ENCODE measurements at places on chromosomes 7 and 10.

- DNase-seq: no peak
Observed at GRCh38 chr7:17521437-17521836, 223.0 kb downstream of the AHR start.

- DNase-seq: no peak
Observed at GRCh38 chr7:145009876-145010275, 174.0 kb upstream of the TPK1 start.

GRCh38 chr10:70850097-70850496 is 34.3 kb downstream of the SGPL1 start:
- DNase-seq: no peak

DNA sequence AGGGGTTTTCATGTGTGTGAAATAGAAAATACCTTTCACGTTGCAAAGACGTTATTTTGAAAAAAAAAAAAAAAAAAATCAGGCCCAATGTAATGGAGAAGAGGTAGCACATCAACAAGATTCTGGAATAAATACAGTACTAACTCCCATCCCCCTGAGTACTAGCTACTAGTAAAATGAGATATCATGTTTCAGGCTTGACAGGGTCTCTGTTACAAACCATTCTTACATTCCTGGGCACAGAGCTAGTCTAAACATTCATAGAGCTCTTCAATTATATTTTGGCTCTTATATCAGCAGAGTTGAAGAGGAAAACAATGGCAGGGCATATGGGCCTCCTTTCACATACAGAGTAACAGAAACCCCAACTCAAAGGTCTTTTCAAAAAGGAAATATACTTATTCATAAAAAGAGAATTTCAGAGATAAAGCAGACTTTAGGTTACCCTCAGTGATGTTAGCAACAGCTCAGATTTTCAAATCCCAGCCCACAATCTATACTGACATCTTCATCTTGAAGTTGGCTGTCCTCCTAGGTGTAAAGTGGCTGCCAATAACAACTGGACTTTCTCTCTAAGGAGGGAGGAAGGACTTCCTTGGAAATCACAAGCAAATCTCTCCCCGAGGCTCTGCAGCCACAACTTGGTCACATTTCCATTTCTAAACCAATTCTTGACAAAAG is 18.6 kb downstream of the C7orf33 start:
- DNase-seq: no peak

- DNase-seq: no peak
Observed at GRCh38 chr7:21941611-21942141, 4.0 kb downstream of the CDCA7L start.

DNA sequence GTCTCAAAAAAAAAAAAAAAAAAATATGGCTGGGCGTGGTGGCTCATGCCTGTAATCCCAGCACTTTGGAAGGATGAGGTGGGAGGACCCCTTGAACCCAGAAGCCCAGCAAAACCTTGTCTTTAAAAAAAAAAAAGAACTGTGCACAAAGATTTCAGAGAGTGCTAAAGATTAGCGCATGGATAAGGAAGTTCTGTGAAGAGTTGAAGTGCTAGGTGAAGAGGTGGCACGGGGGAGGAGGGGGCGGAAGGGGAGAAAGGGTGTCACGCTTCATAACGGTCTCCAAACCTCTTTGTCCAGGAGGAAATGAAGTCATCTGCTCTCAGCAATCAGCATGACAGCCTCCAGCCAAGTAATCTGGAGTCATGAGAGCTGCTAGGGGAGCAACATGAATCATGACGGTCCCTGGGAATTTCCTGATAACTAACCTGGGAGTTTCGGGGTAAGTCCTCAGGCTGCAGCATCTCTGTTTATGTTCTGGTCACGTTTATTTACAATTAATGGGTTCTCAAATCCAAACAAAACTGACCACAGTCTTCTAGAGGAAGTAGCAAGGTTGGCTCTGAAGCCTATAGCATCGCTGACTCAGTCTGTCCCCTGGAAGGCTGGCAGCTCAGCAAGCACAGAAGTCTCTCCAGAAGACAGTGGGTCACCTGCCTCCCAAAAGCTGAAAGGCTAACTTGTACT is 1.9 kb upstream of the PLAU start:
- DNase-seq: no peak

- DNase-seq: no peak
Observed at GRCh38 chr7:139714163-139714901, 63.5 kb downstream of the HIPK2 start.

DNA sequence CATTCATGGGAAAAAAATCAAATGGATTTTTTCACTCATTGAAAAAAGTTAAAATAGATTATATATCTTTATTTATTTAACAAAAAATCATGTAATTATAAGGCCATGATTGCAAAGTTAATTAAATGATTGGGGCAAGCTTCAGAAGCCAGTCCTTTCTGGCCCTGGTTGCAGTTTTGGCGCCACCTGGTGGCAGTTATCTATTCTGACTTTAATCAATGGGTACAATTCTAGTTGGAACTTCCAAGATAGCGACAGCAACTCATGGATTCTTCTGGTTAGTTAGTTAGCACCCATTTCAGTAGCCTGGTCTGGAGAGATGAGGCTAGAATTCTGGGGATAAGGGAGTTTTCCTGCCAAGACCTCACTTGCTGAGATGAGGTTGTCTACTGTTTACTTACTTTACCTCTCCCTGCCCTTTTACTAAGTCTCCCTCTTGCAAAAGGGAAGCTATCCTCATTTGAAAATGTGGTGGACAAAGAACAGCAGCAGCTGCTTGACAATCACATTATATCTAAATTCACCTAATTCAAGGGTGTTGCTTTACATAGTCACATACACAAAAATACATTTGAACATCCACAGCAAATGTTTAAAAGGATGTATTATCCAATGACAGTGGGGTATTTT is 42.3 kb downstream of the NOC3L start:
- peak; percentile 7 for DNase-seq

- DNase-seq: no peak
Observed at GRCh38 chr10:48457949-48458661, 146.8 kb downstream of the ARHGAP22 start.

DNA sequence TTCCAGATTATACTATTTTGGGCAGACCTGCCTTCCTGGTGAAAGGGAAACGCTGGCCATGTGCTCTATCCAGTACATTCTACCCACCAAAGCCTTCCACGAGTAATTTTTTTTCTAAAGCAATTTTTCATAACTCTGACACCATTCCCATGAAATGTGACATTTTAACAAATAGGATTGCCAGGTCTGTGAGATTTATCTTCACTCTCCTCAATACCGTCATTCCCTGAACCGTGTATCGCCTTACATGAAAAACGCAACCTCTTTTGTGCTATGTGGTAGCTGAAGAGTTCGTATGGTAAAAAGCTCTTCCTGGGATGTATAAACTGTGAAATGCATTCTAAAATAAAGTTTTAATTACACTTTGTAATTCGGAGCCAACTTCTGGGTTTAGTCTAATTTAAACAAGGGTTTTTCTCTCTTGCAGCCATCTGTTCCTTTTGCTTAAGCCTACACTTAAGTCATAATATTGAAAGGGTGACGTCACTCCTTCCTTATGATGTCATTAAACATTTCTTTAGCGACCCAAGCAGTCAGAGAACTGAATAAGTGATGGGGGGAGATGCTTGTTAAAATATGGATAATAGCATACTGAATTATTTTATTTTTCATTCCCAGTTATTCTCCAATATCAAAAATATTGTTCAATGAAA is 27.7 kb downstream of the C1QL3 start:
- no peak for DNase-seq

- no peak for DNase-seq
Observed at GRCh38 chr7:42673951-42674350, 237.9 kb downstream of the C7orf25 start.

DNA sequence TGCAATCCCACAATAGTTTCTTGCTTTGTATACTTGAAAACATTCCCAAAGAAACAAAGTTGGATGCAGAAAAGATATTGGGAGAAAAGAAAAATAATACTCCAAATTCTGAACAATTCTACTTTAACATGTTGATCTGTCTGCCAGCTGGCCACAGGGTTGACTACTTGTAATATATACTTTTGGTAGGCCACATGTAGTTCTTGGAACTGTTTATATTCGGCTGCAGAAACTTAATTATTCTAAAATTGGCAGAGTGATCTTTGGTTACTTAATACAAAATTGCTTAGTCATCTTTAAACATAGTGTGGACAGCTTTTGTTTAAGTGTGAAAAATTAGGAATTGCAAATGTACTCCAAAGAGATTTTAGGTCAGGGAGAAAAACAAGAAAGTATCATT is 76.0 kb downstream of the CALD1 start:
- DNase-seq: no peak

DNA sequence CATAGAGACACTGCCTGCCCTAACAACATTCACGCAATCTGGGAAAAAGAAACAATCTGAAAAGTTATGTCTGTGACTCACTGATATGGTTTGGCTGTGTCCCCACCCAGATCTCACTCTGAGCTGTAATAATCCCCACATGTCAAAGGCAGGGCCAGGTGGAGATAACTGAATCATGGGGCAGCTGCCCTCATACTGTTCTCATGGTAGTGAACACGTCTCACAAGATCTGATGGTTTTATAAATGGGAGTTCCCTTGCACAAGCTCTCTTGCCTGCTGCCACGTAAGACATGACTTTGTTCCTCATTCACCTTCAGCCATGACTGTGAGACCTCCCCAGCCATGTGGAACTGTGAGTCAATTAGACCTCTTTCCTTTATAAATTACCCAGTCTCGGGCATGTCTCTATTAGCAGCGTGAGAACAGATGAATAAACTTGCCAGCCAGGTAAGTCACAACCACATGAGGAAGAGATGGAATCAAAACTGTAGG is 341.5 kb upstream of the AOAH start:
- no peak for DNase-seq

DNA sequence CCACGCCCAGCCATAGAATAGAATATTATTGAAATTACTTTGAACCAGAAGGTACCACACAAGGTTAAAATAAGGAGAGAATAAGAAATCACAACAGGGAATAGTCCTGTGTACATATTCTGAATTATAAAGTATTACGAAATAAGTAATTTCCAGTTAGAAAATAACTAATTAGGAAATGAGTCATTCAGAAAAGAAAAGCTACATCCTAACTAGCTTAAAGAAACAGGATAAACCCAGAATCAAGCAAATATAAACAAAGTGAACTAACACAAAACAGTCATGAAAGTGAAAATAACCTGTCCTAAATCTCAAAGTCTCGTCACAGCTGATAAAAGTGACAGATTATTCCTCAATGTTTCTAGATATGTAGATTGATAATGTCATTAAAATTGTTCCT is 74.8 kb upstream of the NEBL start:
- DNase-seq: no peak

GRCh38 chr10:60937784-60938654 is 6.0 kb downstream of the RHOBTB1 start:
- no peak for DNase-seq

DNA sequence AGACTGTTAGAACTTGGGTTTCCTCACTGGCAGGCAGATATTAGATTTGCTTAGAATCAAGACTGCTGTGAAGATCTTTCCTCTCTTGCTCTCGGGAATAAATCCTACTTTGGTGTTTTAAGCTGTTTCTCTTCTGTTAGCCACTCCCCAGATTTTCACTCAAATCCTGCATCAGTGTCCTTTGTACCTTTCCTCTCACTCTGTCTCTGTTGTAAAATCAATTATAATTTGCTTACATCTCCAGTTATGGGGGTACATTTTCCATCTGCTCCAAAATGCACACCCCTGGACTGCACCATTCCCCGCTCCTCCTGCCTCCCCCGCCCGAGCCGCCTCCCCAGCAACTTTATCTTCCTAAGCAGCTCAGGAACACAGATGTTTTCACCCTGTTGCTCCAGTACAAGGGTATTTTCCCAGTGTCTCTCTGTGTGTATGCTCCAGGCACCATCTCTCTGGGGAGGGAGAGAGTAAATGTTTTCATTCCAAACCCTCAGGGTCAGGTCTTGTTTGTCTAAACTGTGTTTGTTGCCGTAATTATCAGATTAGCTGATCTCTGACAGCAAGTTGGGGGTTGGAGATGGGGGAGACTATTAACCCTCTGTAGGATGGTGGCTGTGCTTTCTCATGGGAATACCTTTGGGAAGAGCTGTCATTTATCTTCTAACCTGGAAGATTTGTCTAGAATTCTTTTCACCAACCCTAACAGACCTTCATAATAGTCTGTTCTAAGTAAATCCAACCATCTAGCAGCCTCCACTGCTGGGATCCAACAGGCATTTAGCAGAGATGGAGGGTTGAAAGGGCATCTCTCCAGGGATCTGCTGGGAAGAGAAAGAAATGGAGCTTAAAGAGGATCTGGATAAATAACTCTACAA is 20.4 kb upstream of the GOT1 start:
- no peak for DNase-seq

DNA sequence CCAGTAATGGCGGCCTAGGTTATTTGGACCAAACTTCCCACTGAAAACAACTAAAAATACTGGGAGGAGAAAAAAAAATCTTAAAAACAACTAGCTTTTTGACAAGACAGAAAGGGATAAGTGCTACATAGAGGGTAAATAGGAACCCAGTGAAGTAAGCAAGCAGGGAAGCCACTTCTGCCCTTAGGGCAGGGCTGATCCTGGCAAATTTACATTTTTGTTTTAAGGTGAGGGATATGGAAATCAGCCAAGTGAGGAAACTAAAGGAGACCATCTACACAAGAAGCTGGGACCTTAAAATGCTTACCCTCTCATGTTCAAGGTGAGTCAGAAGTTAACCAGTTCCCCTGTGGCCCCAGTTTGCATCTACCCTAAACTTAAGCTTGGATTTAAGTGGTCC is 46.5 kb upstream of the CYCS start:
- DNase-seq: no peak

- no peak for DNase-seq
Observed at GRCh38 chr7:17302575-17303142, 4.2 kb downstream of the AHR start.

All from NCI-H1417 (cell line).